ENCODE measurements at places on chromosomes 1 and 21. TPM values are rescaled to one million over a fixed set of nuclear protein-coding genes. Genes with fewer than 3 reads are reported as not detected.

DNA sequence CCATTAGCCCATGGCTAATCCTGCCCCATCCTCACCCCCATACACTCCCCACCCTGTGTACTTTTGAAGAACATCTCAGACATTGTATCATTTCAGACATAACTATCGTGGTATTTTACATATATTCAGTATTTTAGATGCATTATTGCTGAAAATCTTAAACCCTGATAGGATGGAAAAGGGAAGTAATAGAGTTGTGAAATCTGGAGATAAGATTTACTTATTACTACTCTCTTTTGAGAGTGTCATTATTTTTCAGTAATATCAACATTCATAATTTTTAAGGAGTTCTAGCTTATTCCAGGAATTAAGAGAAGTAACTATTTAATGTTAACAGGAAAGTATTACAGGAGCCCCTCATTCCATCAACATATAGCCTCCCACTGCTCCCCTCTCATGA is 34.4 kb downstream of the ADCY10 start:
- DNase-seq = no peak

DNA sequence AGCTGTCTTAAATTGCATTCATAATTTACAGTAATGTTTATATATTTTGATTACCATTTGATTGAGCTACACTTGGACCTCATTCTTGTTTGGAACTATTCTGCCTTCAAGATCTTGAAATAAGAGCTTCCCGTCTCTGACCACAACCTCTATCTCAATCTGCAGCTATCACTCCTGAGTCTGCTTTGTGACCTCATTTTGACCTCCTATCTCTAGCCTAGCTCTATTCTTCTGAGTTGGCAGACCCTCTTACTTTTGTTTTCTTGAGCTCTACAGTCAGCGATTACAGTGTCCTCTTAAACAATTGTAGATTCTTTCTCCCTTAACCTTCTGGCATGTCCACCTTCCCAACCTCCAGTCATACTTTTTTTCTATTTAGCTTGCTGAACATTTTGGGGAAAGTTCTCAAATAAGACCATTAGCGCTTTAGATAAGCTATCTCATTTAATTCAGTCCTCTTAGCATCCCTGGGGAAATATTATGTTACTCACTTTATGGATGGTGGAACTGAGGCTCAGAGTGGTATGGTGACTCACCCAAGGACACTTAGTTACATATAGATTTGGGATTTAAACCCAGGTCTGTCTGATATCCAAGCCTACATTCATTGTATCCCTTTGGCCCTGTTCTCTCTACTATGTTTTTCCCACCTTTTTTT is 19.1 kb downstream of the RPAP2 start:
- no peak for DNase-seq

DNA sequence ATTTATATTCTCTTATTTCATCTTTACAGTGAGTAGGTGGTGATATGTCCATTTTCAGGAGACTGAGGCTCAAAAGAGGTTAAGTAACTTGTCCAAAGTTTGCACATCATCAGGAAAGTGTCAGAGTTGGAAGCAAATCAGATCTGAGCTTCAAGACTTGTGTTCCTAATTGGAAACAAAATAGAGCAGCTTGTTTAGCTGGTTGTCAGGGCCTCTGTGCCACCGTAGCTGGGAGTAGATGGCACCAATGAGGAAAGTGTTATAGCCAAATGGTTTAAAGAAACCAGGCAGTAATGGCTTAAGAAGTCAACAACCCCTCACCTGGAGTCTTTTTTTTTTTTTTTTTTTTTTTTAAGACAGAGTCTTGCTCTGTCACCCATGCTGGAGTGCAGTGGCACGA is 19.7 kb downstream of the AGO1 start:
- DNase-seq = no peak

GRCh38 chr1:14748977-14749376 is 150.5 kb downstream of the KAZN start:
- DNase-seq = no peak

KRTAP19-3 gene
- total RNA-seq = not detected

- DNase-seq = no peak
Measured at GRCh38 chr1:53220962-53221286, 490 bp upstream of the CZIB start.

DIRAS3 gene
- 0.97 TPM for total RNA-seq

DNA sequence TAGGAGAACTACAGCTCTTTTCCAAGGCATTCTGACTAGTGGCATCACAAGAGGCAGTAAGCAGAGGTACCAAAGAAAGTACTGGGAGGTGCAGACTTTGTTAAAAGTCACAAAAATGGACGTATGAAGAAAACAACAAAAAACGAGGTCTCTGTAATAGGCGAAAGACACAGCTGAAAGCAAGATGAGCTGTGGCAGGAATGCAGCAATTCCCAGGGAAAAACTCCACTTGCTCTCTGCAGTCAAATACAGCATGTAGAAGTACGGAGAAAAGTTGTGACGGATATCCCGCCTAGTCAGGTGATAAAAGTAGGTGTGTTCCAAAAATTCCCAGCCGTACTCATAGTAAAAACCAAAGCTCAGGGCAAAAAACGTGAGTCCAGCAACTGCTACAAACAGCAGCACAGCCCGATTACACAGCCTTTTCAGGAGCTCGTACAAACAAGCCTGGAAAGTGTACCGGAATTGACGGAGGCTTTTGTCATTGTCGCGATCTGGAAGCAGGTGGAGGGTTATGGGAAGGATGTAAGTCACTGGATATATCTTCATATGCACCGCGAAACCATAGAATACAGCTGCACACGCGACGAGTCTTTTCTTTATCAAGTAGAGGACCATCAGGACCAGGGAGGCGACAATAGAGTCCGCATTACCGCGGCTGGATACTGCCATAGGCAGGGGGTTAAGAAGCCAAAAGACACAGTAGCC is 979 bp downstream of the PIGM start:
- no peak for DNase-seq

IFI6 gene
- 19.2 TPM for total RNA-seq

- no peak for DNase-seq
Measured at GRCh38 chr1:93784538-93784937, 94.5 kb downstream of the DNTTIP2 start.

KLHL17 gene
- total RNA-seq = 12.8 TPM

TNFRSF25 gene
- 2.3 TPM for total RNA-seq

HTR6 gene
- not detected for total RNA-seq

DNA sequence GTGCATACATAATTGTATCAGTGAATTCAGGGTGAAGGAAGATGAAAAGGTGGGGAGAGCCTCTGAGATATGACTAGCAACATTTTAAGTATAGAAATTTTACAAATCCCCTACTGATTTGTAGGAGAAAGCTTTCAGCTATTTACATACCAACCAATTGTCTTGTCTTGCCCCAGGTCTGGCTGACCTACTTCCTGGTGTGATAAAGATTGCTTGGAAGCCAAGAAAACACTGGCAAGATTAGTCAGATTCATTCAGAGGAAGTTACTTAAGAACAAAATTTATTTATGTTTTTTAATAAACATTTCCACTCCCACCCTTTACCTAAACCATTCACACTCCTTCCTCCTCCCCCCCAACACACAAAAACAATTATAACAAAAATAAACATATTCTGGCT is 17.5 kb downstream of the PTGS2 start:
- DNase-seq = peak; percentile 59

- no peak for DNase-seq
Measured at GRCh38 chr1:46659307-46659870, 8.8 kb downstream of the ATPAF1 start.

DNA sequence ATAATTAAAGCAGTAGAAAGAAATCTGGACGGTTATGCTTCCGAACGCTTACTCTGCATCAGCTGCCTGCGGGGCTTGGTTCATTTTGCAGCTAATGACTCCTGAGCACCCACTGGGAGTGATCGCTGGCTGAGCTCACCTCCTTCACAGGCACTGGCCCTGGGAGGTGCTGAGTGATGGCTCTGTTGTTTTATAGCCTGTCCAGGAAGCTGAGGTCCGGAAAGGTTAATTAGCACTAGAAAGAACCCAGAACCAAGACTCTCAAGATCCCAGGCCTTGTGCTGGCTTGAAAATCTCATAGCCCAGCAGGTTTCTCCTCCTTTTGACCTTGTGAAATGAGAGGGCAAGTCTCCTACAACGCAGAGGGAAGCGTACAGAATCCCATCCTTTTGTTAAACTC is 226.2 kb downstream of the AJAP1 start:
- no peak for DNase-seq

- DNase-seq = no peak
Measured at GRCh38 chr21:16504766-16505165, 775.0 kb downstream of the USP25 start.

HORMAD1 gene
- not detected for total RNA-seq

RHD gene
- total RNA-seq = not detected

- DNase-seq = no peak
Measured at GRCh38 chr1:79204779-79205479, 198.4 kb upstream of the ADGRL4 start.

- DNase-seq = no peak
Measured at GRCh38 chr1:60483509-60483908, 409.9 kb upstream of the C1orf87 start.

NR0B2 gene
- total RNA-seq = not detected

UBXN10 gene
- total RNA-seq = not detected

SLC9A1 gene
- 59.0 TPM for total RNA-seq

DNA sequence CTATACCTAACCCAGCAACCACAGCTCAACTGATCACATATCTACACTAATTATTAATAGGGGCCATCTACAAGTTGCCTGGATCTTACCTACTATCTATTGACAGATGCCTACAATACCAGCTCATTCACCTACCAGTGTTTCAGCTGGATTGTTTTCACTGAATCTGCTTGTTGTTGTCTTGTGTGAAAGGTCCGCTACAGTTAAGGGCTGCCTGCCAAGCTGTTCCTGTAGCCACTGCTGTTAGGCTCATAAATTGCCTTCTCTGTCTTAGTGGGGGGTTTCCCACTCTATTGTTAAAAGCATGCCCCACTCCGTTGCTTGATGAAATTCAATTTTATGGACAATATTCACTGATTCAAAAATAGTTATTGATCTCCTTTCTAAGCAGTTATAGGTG is 199.7 kb upstream of the TMPRSS15 start:
- no peak for DNase-seq

RNF2 gene
- 19.0 TPM for total RNA-seq

DNA sequence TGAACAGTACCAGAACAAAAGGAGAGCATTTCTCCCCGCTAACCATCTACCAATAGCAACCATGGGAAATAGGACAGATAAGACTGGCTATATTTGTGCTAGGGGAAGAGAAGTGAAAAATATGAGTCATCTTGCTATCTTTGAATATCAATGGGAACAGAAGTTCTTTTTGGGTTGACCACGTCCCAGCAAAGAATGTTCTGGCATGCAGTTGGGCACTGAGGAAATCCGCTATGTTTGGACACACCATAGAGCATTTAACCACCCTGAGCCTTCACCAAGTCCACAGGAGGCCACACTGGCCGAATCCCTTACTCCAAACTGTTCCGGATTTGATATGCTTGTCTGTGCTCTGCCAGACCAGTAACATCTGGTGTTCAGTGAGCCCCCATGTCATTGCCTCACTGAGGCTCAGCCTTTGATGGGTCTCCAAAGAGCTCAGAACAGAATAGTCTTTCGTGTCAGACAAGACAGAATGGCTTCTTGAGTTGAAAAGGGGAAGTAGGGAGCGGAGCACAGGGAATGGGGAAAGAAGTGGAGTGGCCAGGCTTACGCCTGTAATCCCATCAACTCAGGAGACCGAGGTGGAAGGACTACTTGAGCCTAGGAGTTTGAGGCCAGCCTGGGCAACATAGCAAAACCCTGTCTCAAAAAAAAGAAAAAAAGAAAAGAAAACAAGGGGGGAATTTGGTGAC is 81.4 kb downstream of the SMYD2 start:
- DNase-seq = no peak

DNA sequence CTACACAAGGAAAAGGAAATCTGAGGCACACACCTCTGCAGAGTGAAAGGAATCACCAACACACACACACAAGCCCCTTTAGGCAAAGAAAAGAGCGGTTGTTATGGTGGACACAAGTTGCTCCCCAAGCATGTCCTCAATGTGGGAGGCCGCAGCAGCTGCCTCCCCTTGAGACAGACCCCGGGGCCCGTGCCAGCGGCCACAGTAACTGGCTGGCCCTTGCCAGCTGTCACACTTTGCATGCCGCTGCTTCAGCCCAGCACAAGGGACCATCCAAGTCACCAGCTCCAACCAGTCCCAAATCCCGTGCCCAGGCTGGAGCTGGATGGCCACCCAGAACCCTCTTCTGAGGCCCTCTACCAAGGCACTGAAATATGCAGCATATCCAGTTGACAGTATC is 2.9 kb upstream of the OLIG1 start:
- DNase-seq = no peak

DNA sequence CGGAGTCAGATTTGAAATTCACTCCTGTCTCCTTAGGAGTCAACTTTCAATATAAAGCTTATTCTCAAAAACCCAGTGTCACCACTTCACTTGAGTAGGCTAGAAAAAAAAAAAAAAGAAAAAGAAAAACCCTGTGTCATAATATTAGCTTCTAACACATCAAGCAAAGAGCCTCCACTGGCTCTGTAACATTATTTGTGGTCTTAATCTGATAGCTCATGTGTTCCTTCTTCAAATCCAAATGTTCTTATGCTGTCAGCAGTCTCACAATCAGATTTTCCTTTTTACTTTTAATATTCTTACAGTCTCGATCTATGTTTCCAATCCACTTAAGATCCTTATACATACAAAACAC is 26.1 kb upstream of the PSMG1 start:
- no peak for DNase-seq

DNA sequence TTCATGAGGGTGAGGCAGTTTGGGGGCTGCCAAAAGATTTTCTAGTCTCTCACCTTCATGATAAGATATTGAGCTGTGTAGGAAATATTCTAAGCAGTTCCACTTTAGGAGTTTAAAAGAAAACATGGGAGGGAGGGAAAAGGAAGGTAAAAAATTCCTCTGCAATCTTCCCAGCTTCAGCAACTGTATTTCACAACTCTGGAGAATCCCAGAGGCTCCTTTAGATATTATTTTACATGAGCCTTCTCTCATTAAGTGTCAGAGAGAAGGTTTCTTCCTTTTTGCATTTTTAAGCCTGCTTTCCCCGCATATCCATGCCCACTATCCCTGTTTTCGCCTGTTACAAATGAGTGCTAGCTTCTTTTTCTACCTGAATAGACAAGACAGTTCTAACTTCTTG is 289.4 kb downstream of the CHRM3 start:
- DNase-seq = no peak

- no peak for DNase-seq
Measured at GRCh38 chr1:2499986-2500596, 24.0 kb downstream of the PLCH2 start.

DNA sequence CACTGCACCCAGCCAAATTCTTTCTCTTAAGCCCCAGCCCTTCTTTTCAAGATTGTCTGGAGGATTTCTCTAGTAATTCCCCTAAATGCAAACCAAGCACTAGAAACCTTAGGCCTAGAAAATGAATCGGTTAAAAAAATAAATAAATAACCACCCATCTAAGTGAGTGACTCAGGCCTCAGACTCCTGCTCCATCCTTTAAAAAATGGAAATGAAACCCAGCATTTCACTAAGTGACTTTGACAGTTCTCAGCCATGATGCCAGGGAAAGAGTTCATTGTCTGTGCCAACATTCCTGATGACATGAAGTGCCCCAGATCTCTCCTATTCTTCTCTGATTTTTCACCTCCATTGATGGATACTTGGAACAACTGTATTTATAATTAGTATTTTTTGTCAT is 415.2 kb upstream of the DAB1 start:
- DNase-seq = peak; percentile 29

- no peak for DNase-seq
Measured at GRCh38 chr1:87435484-87435883, 106.8 kb downstream of the LMO4 start.

GRCh38 chr1:214074477-214074876 is 86.7 kb downstream of the PROX1 start:
- DNase-seq = no peak

ZBTB8OS gene
- 46.7 TPM for total RNA-seq
